ENCODE measurements at places on chromosomes 7 and 10. TPM values are rescaled to one million over a fixed set of nuclear protein-coding genes. Genes with fewer than 3 reads are reported as not detected.

The TMEM130 gene
- polyA plus RNA-seq, result 1.2 TPM

DNA sequence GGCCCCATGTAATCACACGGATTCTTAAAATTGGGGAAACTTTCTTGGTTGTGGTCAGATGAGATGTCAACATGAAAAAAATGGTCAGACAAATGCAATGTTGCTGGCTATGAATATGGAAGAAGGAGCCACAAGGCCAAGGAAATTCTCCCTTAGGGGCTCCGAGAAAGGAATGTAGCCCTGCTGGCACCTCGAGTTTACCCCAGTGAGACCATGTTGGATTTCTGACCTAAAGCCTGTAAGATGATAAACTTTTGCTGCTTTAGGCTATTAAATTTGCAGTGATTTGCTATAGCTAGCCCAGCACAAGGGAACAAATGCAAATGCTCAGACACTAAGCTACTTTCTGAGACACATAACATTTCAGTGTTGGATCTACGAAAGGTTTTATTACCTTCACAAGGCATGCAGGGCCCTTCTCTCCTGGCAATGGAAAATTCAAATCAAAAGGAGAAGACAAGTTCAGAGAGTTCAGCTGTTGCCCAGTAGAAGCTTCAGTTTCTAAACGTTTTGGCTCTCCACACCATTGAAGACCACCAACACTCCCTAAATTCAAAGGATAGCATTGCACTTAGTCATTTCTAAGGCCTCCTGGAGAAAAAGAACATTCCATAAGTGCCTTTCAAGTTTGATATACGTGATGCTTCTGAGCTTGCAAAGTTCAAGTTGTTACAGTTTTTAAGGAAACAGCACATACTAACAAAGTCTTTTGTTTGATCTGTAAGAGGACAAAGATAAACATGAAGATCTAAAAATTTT lies 23.4 kb downstream of the MCMBP start:
- no peak for DNase-seq
- H3K4me1 ChIP-seq, result peaks cover 2% of the 10 kb centered on the region
- H3K4me3 ChIP-seq, result no peak overlapping the region
- H3K27me3 ChIP-seq, result no peaks in the 10 kb centered on the region
- peaks cover 75% of the 10 kb centered on the region for H3K36me3 ChIP-seq
- H3K27ac ChIP-seq, result peak overlapping the region; percentile 47

GRCh38 chr7:101943889-101944600 lies 126.6 kb downstream of the CUX1 start:
- no peaks in the 10 kb centered on the region for H3K36me3 ChIP-seq
- peaks cover 31% of the 10 kb centered on the region for H3K4me1 ChIP-seq
- H3K27ac ChIP-seq, result peak overlapping the region; percentile 7
- no peak for DNase-seq

DNA sequence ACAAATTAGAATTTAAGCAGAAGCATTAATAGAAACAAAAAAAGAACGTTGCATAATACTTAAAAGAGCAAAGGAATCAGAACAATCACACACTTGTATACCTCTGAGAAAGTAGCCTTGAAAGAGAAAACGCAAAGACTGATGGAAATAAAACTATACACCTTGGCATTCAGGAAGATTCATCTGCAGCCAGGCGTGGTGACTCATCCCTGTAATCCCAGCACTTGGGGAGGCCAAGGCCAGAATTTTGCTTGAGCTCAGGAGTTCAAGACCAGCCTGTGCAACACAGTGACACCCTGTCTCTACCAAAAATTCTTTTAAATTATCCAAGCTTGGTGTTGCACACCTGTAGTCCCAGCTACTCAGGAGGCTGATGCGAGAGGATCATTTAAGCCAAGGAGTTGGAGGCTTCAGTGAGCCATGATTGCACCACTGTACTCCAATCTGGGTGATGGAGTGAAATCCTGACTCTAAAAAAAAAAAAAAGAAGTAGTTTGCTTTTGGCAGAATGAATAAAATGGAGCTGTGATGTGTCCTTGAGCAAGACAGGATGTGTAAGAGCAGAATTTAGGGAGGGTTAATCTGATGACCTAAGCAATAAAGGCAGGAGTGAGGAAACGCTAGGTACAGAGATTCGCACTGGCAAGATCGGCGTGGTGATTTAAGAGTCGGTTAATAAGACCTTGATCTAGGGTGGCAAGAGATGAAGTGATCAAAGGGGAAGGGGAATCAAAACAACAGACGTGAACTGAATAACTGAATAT lies 75.8 kb upstream of the NRP1 start:
- no peak overlapping the region for H3K4me3 ChIP-seq
- peaks cover 12% of the 10 kb centered on the region for H3K4me1 ChIP-seq
- DNase-seq, result no peak
- no peak overlapping the region for H3K27ac ChIP-seq
- no peaks in the 10 kb centered on the region for H3K36me3 ChIP-seq
- no peaks in the 10 kb centered on the region for H3K27me3 ChIP-seq

GRCh38 chr7:99133766-99134564 lies 9.9 kb downstream of the SMURF1 start:
- peaks cover 21% of the 10 kb centered on the region for H3K4me1 ChIP-seq
- H3K27me3 ChIP-seq, result no peaks in the 10 kb centered on the region
- H3K36me3 ChIP-seq, result no peaks in the 10 kb centered on the region
- no peak overlapping the region for H3K27ac ChIP-seq

DNA sequence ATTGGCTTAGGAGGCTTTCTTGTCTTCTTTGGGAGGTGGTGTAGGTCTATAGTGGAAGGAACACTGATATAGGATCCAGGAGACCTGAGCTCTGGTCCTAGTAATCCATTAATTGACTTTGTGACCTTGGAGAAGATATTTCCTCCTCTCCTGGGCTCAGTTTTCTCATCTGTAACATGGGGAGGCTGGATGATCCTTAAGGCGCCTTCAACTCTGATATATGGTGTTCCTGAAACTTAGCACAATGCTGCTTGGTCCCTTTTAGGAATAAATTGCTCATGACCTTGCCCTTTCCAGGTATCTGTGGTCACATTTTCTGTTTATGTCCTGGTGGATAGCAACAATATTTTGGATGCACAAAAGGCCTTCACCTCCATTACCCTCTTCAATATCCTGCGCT lies 25.3 kb downstream of the ABCC2 start:
- no peaks in the 10 kb centered on the region for H3K36me3 ChIP-seq
- DNase-seq, result no peak
- H3K4me3 ChIP-seq, result no peak overlapping the region
- no peak overlapping the region for H3K27ac ChIP-seq
- H3K27me3 ChIP-seq, result no peaks in the 10 kb centered on the region
- no peaks in the 10 kb centered on the region for H3K4me1 ChIP-seq

Measured in SK-N-SH (cell line).